ENCODE measurements at places on chromosomes 6 and 20.

DNA sequence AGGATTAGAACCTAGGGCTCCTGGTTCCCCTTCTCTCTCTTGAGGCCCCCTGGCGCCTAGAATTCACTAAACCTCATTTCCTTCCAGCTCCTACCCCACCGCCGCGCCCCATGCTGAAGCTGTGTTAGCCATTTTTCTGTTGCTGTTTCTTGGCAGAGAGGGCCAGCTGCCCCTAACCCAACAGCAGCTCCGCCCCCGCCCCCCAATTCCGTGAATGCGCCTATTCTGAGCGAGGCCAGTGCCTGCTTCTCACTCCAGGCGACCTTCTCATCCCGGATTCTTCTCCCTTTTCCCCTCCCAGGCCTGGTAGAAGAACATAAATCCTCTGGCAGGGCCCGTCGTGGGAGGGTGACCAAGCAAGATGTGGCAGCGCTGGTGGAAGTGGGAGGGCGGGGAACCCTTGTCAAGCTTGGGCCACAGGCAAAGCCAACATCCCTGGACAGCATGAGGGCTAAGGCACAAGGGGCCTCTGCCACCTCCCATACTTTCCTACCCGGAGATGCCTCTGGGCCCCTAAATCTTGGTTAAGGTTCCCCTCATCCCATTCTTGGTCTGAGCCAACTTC is 518 bp downstream of the RBPJL start:
- DNase-seq: no peak

- no peak for DNase-seq
Measured at GRCh38 chr6:149991838-149992237, 28.1 kb downstream of the ULBP1 start.

DNA sequence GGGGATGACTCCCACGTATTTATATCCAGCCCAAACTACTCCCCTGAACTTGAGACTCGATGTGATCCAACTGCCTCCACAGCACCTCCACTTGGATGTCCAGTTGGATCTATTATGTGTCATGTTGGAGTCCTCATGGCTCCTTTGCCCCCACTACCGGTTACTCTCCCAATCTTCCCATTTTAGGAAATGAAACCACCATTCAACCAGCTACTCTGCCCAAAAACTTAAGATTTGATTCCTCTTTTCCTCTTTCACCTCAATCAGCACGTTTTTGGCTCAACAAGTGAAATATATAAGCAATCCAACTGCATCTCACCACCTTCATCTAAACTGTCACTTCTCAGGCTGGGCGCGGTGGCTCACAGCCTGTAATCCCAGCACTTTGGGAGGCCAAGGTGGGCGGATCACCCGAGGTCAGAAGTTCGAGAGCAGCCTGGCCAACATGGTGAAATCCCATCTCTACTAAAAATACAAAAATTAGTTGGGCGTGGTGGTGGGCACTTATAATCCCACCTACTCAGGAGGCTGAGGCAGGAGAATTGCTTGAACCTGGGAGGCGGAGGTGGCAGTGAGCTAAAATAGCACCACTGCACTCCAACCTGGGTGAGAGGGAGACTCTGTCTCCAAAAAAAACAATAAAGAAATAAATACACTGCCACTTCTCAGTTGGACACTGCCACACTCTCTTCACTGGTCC is 3.4 kb downstream of the AHCY start:
- no peak for DNase-seq

DNA sequence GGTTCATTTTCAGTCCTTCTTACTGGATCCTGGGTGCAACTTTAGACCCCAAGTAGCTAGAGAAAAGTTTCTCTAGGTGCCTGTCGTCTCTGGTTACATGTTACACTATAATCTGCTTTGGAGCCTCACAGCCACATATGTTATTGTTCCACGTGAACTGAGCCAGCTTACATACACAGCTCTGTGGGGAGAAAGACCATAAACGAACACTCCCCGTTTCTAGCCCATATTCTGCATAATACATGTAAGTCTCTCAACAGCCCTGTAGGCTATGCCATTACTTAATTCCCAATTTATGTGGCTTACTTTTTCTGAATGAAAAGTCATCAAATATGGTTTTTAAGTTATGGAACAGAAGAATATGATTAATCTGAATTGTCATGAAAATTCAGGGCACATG is 233.8 kb downstream of the BCKDHB start:
- DNase-seq: no peak

DNA sequence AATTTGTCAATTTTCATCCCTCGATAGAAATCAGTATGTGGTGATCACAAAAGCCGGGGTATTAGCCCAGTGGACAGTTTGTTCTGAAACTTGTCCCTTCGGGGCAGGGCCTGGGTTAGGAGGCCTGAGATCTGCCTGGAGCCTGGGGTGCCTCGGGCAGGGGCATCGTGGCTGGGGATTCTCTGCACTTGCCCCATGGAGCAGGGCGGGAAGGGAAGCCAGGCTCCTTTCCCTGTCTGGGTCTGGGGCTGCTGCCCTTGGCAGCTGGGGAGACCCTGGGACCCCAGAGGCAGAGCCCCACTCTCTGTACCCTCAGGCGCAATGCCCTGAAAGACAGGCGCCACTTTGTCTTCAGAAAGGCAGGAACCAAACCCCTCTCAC is 27.4 kb downstream of the NTSR1 start:
- no peak for DNase-seq

DNA sequence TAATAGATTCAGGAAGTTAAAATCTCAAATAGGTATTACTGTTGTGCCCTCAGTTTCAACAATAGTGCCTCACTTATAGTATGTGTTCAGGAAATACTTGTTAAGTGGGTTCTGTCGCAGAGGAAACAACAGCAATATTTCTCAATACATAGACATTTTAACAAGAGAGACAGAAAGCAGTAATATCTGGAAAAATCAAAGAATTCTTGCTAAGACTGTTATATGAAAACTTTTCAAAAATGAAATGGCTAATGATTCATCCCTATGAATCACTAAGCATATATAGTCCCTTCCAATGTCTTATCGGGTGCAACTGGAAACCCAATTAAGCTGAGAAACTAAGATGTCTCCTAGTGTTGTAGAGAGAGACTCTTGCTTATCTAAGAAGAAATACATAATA is 668.9 kb downstream of the TFAP2A start:
- DNase-seq: no peak

DNA sequence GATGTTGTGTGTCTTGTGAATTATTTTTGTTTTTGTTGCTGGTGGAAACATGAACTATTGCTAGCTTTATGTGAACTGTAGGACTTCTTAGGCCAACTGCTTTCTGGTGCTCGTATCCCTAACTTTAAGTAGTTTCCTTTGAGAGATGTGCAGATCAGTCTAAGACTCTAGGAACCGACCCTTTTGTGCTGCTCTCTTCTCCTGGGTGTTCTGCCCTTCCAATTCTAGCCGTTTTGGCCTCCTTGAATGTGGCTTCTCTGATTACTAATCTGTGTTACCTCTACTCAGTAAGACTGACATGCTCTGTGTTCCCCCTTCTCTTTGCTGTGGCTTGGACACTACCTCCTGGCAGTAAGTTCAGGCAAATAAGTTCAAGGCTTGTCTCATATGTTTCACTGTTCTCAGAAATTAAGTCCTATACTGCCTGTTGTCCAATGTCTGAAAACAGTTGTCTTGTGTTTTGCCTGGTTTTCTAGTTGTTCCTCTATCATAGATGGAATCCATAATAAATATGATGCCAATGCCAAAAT is 58.0 kb downstream of the FOXO3 start:
- DNase-seq: no peak

- no peak for DNase-seq
Measured at GRCh38 chr6:131231103-131231502, 95.8 kb downstream of the AKAP7 start.

DNA sequence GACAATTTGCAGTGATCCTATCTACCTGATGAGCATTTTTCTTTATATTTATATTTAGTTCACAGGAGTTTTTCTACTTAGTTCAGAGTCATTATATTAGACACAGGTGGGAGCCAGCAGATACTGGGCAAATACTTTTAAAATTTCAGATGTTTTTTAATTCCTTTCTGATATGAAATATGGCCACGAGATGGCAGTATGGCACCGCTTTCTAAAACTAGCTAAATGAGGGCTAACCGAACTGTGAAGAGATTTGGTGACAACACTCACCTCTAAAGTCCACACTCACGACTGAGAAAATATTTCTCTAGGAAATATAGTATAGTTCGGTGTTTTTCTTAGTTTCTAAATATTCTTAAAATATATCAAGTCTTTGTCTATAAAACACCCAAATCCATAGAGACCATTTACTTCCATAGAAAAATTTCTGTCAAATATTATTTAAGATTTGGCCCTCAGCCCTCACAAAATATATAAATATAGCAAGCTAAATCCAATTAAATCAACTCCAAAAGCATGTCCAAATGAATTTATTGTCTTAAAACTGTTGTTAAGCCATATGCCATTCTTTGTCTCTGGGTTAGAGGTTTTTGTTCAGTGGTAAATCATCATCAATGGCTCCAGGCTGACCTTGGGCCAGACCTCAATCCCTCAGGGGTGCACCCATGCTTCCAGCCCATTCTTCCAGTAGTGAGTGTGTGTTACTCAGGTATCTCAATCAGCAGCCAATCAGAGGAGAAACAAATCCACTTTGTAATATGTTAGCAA is 63.6 kb downstream of the HUS1B start:
- DNase-seq: peak; percentile 18

GRCh38 chr6:105382958-105383357 is 19.9 kb downstream of the PREP start:
- DNase-seq: no peak

- no peak for DNase-seq
Measured at GRCh38 chr6:148893481-148893880, 146.7 kb downstream of the UST start.

GRCh38 chr6:139028215-139028657 is 309 bp upstream of the ABRACL start:
- DNase-seq: no peak

- no peak for DNase-seq
Measured at GRCh38 chr6:82066991-82067411, 180.5 kb downstream of the IBTK start.

DNA sequence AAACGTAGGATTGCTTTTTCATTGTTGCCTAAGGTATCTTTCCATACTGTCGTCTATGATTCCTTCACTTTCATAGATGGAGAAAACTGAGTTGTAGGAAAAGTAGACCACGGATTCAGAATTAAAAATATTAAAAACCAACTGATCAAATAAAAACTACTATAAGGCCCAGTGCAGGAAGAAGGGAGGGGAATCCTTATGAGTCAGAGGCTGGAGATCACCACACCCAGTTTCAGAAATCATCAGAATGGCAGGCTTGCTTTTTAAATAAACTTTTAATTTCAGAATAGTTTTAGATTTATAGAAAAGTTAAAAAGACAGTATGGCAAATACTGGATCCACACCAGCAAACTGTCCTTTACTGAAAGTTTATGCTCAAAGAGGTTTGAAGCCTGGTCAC is 32.0 kb upstream of the POPDC3 start:
- DNase-seq: no peak

DNA sequence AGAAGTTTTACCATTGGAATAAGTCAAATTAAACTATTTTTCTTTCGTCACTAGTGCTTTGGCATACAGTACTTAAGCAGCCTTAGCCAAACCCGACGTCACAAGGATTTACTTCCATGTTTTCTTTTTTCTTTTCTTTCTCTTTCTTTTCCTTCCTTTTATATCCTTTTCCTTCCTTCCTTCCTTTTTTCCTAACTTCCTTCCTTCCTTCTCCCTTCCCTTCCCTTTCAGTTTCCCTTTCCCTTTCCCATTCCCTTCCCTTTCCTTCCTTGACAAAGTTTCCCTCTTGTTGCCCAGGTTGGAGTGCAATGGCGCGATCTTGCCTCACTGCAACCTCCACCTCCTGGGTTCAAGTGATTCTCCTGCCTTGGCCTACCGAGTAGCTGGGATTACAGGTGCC is 9.9 kb downstream of the ULBP3 start:
- DNase-seq: no peak

DNA sequence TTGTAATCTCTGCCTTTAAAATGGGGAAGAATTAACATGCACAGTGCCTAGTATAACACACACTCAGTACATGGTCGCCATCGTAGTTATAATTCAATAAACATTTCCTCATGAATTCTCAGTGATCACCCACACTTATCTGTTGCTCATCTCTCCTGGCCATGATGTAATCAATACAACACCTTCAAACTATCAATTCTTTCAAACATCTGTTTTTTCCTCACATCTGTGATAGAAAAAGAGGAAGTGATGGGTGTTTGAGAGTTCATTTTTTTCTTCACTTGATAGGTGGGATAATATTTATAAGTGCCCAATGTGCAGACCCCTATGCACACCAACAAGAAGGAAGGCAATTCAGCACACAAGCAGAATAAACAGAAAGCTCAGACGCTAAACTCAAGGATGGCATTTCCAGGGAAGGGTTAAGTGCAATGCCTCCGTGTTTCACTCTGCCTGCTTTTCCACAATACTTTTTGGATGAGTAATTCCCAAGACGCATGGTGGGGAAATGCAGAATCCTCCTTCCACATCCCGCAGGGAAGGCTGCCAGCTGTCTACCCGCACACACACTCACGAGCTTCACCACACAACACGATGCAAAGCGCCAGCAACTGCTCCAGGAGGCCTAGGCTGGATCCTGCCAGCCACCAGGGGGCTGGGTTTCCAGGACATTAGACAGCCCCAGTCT is 100.3 kb downstream of the GMPR start:
- peak; percentile 99 for DNase-seq

GRCh38 chr20:46252352-46253091 is 55.8 kb downstream of the CDH22 start:
- DNase-seq: no peak

- DNase-seq: no peak
Measured at GRCh38 chr20:23508449-23509229, 17.7 kb downstream of the CST8 start.

GRCh38 chr20:48105526-48105925 is 320.2 kb upstream of the SULF2 start:
- DNase-seq: no peak

GRCh38 chr6:104908031-104908887 is 48.5 kb upstream of the HACE1 start:
- no peak for DNase-seq

DNA sequence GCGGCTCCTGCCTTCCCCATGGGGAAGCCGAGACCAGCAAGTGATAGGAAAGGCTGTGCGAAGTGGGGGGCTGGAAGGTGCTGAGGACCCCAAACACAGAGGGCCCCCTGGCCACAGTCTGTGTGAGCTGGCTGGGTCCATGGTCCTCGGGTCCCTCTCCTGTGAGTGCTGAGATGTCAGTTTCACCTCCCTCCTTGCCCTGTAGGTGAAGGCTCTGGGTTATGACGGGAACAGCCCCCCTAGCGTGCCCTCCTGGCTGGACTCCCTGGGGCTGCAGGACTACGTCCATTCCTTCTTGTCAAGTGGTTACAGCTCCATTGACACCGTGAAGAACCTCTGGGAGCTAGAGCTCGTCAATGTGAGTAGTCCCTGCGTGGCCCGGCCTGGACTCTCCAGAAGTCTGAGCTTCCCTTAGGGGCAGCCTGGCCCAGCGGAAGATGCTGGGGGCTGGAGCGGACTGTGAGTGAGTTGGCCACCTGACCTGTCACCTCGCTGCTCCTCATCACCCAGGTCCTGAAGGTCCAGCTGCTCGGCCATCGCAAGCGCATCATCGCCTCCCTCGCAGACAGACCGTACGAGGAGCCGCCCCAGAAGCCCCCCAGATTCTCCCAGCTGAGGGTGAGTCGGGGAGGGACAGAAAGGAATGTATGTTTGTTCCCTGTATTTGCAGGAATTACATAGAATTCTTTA is 61.7 kb downstream of the TCP11 start:
- no peak for DNase-seq
